ENCODE measurements at places on chromosomes 16 and 17. TPM values are rescaled to one million over a fixed set of nuclear protein-coding genes. Genes with fewer than 3 reads are reported as not detected.

DNA sequence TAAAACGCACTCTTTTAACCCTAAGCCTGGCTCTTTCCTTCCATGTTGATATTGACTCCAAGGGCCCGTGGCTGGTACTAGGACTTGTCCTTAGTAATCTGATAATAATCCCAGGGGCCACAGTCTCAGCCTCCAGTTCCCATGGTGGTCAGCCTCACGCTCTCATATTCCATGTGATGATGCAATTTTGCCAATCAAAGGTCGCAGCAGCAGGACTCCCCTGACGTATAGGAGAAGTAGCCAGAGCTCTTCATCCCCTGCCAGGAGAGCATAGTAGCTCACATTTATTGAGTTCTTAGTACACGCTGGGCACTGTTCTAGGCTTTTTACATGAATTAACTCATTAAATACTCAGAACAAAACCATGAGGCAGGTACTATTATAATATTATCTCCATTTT is 42.4 kb downstream of the CD300LF start:
- DNase-seq, result no peak
- H3K36me3 ChIP-seq, result no peaks in the 10 kb centered on the region
- H3K4me3 ChIP-seq, result no peak overlapping the region
- H3K27me3 ChIP-seq, result peaks cover 10% of the 10 kb centered on the region

DNA sequence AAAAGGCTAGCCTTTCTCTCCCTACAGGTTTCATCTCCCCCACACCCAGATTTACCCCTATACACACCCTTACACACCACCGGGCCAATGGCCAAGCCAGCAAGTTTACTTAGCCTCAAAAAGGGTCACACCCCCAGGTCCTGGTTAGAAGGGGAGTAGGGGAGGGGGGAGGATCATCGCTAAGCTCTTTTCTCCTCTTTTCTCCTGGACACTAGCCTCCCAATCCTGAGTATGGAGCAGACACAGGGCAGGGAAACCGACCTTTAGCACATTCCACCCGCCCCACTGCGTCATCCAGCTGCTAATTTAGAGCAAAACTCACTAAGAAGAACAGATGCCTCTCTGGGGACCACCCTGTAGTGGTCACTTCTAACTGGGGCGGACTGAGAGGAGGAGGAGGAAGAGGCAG is 4.4 kb downstream of the ACLY start:
- H3K4me1 ChIP-seq, result peaks cover 45% of the 10 kb centered on the region
- no peaks in the 10 kb centered on the region for H3K27me3 ChIP-seq
- H3K36me3 ChIP-seq, result peaks cover 38% of the 10 kb centered on the region
- no peak overlapping the region for H3K4me3 ChIP-seq

DNA sequence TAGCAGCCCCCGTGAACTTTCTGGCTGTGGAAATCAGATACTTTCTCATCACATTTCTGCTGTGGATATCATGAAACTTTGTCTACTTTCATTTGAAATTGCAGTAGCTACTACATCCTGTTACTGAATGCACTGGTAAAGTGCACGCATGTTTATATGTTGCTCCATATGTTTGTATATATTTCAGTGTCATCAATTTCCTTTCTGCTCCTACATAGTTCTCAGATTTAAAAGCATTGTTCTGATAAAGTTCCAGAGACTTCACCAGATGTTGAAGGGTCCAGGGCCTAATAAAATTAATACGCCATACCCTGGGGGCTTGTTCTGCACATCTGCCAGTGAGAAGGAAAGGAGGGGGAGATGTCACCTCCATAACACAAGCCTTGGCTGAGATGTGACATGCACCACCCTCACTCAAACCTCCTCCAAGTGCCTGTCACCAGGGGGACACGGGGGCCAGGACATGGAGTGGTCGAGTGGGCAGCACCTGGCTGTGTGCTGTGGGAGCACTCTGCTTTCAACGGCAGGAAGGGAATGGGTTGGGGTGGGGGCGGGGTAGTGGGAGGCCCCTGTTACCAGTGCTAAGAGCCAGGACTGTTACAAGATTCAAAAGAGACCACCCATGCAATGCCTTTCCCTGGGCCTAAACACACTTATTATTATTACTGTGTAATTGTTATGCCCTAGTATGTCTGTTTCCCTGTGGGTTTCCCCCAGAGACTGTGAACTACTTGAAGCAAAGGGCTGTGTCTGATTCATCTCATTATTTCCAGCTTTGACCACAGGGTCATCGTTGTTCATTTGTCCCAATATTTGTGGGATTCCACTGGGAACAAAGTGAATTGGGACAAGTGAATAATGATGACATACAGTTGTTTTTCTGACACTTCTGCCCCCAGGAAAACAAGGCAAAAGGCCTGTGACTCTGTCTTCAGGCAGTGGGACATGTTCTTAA is 193.4 kb downstream of the FOXL1 start:
- peaks cover 40% of the 10 kb centered on the region for H3K4me1 ChIP-seq
- DNase-seq, result no peak
- no peak overlapping the region for H3K4me3 ChIP-seq
- peak overlapping the region; percentile 85 for H3K27ac ChIP-seq

The PYY gene
- total RNA-seq, result not detected

DNA sequence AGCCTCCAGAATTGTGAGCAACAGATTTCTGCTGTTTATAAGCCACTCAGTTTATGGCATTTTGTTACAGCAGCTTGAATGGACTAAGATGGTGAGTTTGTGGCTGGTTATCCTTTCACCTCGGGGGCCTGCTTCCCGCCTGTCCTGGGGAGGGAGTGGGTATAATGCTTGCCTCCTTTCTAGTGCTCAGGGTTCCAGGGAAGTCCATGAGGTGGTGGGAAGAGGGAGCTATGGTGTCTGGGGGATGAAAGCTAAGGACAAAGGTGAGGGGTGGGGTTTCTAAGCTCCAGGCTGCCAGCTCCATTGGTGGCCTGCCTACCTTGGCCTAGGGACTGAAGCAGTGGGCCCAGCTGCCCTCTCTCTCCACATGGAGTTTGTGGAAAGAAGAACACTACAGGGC is 50.2 kb upstream of the SDK2 start:
- no peak overlapping the region for H3K4me3 ChIP-seq
- peaks cover 16% of the 10 kb centered on the region for H3K27me3 ChIP-seq
- no peaks in the 10 kb centered on the region for H3K4me1 ChIP-seq
- H3K36me3 ChIP-seq, result no peaks in the 10 kb centered on the region
- DNase-seq, result peak; percentile 60

DNA sequence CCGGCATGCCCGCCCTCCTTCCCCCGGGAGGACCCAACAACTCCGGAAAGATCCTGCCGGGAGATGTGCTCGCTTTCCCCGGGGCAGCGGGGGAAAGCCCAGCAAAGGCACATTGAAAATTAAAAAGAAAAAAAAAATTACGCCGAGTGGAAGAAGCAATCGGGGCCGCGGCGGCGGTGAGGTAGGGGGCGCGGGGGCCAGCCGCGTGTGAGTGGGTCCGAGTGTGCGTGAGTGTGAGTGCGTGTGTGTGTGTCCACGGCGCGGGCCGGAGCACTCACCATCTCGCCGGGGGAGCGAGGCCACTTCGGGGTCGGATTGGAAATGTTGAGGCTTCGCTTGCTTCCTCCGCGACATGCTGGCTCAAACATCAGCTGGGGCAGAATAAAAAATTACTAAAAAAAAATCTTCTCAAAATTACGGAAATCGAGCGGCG is at the start of gene SALL1:
SALL1 (minus strand) TSS at position 383 of the 433 bp plus-strand sequence; CDS start at position 354, 29 bp downstream.
- peaks cover 30% of the 10 kb centered on the region for H3K4me1 ChIP-seq
- peak within 1 kb of the TSS; percentile 38 for H3K27ac ChIP-seq

- no peak overlapping the region for H3K4me3 ChIP-seq
- DNase-seq, result no peak
- peaks cover 48% of the 10 kb centered on the region for H3K4me1 ChIP-seq
- H3K27me3 ChIP-seq, result no peaks in the 10 kb centered on the region
- H3K36me3 ChIP-seq, result peaks cover 11% of the 10 kb centered on the region
- no peak overlapping the region for H3K27ac ChIP-seq
Measured at GRCh38 chr16:80994451-80994850, 12.2 kb downstream of the CMC2 start.

The DOC2A gene
- 1.3 TPM for total RNA-seq

GRCh38 chr17:79778504-79779083 is 646 bp downstream of the CBX2 start:
- H3K4me3 ChIP-seq, result peak overlapping the region; percentile 85
- H3K4me1 ChIP-seq, result peaks cover 13% of the 10 kb centered on the region
- H3K27me3 ChIP-seq, result peaks cover 33% of the 10 kb centered on the region
- DNase-seq, result no peak
- no peak overlapping the region for H3K27ac ChIP-seq

GRCh38 chr16:3857189-3858043 is 23.1 kb downstream of the CREBBP start:
- no peak for DNase-seq
- H3K4me1 ChIP-seq, result peaks cover 56% of the 10 kb centered on the region
- no peak overlapping the region for H3K4me3 ChIP-seq
- H3K27me3 ChIP-seq, result no peaks in the 10 kb centered on the region

The ICAM2 gene
- total RNA-seq, result not detected

The ACE gene
- 0.91 TPM for total RNA-seq

- H3K36me3 ChIP-seq, result peaks cover 47% of the 10 kb centered on the region
- no peak overlapping the region for H3K4me3 ChIP-seq
- no peak overlapping the region for H3K27ac ChIP-seq
- no peak for DNase-seq
- no peaks in the 10 kb centered on the region for H3K27me3 ChIP-seq
Measured at GRCh38 chr17:65545705-65546523, 15.5 kb downstream of the AXIN2 start.

- peak; percentile 95 for DNase-seq
- H3K4me1 ChIP-seq, result peaks cover 29% of the 10 kb centered on the region
- H3K27ac ChIP-seq, result peak overlapping the region; percentile 60
- H3K27me3 ChIP-seq, result peaks cover 7% of the 10 kb centered on the region
- peak overlapping the region; percentile 80 for H3K4me3 ChIP-seq
- peaks cover 7% of the 10 kb centered on the region for H3K36me3 ChIP-seq
Measured at GRCh38 chr17:44006598-44007345, 2.4 kb downstream of the NAGS start.
